ENCODE measurements at places on chromosomes 6 and 20.
A peak's percentile ranks its signal among the peaks of the same experiment; 100 is the strongest.

DNA sequence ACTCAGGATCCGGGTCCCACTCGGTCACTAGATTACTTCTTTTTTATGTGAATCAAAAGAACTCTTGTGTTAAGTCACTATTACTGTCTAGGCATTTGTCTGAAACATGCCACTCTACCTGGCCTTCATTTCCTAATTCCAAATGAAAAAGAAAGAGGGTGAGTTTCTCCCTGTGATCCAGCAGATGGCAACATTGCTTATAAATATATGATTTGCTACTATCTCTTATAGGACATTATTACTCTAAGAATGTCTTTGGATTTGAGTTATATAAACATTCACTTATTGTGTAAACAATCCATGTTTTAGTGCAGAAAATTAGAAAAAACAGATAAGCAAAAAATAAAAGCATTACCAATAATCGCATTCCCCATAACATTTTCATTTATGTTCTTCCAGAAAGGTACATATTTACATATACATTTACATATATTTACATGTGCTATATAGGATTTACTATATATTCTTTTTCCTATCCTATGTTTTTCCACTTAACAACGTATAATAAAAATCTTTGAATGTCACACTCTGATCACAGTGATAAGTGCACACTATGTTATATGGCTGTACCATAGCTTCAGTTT lies 66.9 kb downstream of the FAXC start:
- peak; percentile 21 for DNase-seq

DNA sequence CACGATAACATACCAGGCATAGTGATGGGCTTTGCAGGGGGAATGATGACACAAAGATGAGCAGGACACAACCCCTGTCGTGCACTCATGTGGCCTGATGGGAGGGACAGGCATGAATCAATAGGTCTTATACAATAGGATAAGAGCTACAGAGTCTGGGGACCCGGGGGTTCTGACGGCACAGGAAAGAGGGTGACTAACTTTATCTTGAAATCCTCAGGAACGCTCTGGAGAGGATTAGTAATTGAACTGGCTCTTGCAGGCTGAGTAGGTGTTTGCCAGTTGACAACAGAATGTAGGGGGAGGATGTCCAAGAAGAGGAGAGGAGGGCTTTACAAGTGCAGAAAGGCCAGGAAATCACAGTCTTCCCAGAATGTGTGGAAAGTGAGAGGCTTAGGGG lies 219.9 kb upstream of the ECI2 start:
- DNase-seq = peak; percentile 59

DNA sequence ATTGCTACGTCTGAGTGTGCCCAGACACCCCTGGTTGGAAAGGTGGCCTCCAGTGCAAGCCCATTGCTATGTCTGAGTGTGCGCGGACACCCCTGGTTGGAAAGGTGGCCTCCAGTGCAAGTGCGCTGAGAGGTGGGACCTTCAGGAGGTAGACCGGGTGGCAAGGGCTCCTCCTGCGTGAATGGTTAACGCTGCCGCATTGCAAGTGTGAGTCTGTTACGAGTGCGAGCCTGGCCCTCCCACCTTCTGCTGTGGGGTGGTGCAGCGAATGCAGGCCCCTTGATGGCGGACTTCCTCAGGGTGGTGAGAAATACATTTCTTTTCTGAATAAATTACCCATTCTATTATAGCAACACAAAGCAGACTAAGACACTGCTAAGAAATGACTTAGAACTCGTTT lies 208.8 kb downstream of the DLL1 start:
- DNase-seq = no peak

DNA sequence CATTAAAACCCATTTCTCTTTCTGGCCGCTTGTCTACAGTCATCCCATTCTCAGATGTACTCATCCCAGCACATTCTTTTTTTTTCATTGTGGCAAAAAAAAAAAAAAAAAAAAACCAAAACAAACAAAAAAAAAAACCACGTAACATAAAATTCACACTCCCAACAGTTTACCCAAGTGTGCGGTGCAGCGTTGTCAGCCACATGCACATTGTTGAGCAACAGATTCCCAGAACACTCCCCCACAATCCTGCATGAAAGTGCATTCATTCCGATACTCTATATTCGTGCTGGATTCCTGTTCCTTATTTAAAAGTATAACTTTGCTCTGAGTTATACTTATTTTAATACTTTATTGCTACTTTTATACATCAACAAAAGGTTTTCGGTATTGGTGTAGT lies 96.0 kb downstream of the SASH1 start:
- no peak for DNase-seq

DNA sequence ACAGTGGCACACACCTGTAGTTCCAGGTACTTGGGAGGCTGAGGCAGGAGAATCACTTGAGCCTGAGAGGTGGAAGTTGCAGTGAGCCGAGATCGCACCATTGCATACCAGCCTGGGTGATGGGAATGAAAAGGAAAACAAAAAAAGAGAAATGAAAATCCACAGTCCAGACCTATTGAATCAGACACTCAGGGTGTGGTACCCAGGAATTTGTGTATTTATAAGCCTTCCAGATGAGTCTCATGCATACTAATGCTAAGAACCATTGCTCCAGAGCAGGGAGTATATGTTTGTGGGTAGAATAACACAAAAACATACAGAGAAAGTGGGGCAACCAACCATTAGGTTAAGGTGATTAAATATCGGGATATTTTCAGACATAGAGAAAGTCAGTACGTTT lies 36.1 kb upstream of the PLCB4 start:
- DNase-seq = no peak

- no peak for DNase-seq
Measured at GRCh38 chr6:168368066-168368820, 48.7 kb upstream of the DACT2 start.

- DNase-seq = no peak
Measured at GRCh38 chr6:63526931-63527330, 45.3 kb upstream of the LOC128125822 start.

DNA sequence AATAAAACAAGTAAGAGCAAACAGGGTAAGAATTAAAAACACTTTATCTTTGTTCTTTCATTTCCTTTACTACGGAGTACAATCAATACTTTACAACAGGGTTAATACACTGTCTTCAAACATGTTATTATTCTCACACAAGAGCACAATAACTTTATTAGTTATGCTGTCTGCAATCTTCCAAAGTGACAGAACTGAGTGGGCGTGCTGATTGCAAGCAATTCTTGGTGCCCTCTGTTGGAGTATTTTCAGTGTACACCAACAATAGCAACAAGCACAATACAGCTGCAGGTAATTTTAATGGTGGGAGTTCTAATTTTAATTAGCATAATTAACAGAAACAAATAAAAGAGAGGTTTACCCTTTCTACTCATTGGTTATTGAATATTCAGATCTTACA lies 33.9 kb upstream of the PTPRK start:
- no peak for DNase-seq

- DNase-seq = peak; percentile 27
Measured at GRCh38 chr6:16651871-16652270, 109.4 kb downstream of the ATXN1 start.

DNA sequence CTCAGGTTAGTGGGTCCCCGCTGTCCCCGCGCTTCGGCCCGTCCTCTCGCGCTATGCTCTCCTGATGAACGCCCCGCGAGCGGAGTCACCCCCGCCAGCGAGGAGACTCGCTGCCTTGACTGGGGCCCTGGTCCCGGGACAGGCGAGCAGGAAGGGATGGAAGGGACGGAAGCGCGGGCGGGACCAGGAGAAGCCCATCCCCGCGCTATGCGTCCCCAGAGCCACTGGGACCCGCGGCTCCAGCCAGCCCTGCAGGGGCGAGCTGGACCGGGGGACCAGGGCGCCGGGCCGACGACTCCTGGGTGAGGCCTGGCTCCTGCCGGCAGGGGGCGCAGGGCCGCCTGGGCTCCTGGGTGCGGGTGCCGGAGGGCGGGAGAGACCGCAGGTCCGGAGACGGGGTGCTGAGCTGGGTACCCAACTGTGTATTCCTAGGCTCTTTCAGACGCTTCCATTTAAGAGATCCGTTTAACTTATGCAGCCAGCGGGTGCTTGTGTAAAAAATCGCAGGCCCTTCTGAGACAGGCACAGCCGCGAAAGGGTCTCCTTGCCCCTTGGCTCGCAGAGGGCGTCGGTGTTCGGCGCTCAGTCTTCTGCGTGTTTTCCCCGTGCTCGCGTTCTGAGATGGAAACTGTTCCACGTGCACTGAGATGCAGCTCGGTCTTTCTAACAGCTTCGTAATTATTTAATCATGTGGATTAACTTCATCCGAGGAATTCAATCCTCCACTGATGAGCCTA lies 580 bp upstream of the SYCP2 start:
- peak; percentile 92 for DNase-seq

- DNase-seq = no peak
Measured at GRCh38 chr6:111411978-111412566, 70.9 kb downstream of the REV3L start.

DNA sequence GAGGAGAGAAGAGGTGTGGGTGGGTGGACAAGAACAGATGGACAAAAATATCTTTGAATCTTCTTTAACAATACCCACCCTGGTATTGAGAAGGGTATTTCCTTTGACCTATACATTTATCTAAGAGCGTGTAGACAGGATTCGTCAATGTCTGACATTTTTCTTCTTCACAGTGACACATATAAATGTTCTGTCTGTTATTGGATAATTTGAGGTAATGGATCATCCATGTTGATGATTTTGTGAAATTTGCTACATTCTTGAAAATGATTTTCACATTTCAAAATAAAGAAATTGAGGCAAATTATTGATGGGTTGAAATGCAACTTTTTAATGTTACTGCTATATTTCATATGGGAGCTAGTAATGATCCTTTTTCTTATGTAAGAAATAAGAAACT lies 770.7 kb upstream of the EPHA7 start:
- DNase-seq = no peak

DNA sequence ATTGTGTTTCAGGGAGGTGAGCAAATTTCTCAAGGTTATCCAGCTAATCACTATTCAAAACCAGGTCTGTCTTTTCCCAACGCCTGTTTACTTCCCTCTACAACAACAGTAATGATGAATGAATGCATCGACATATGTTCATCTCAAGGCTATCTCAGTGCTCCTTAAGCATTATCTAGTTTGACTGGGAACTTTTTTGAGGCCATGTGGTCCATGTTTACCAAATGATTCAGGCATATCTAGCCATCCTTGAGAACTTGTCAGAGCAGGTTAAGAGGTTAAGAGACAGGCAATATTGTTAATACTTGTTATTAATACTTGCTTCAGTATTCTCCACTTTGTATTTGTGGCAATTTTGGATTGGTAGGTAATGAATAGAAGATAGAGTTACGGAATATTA lies 1038.4 kb upstream of the FLRT3 start:
- DNase-seq = peak; percentile 10

GRCh38 chr6:168871642-168872315 lies 381.9 kb downstream of the THBS2 start:
- DNase-seq = no peak

DNA sequence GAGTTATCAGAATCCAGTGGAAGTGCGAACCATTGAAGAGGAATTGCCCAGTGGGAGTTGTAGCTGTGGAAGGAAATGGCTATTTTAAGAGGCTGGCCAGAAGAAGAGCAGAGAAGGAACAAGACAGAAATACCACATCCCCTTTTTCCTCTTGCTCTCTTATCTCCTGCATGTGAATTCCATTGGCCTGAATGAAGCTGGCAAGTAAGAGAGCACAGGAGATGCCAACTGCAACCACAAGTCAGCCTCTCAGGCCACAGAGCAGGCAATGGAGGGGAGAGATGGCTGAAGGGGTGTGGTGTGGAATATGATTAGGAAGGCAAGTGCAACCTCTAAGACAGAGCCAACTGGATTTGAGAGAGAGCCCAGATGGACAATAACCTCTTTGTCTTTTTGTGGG lies 362.7 kb upstream of the IMPG1 start:
- no peak for DNase-seq

DNA sequence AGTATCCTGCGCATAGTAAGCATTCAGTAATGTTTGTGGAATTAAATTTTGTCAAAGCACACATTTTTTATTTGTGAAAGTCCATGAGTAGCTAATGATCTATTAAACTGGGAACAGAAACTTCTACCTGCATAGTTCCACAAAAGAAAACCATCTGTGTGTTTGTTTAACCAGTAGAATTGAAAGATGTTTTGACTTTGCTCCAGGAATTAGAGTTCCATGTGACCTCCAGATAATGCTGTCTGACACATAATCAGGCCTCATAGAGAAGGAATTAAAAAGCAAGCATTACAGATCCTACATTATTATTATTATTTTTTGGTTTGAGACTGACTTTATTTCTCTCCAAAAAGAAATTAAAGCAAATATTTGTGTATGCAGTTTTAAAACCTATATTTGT lies 126.5 kb downstream of the PACRG start:
- DNase-seq = no peak

DNA sequence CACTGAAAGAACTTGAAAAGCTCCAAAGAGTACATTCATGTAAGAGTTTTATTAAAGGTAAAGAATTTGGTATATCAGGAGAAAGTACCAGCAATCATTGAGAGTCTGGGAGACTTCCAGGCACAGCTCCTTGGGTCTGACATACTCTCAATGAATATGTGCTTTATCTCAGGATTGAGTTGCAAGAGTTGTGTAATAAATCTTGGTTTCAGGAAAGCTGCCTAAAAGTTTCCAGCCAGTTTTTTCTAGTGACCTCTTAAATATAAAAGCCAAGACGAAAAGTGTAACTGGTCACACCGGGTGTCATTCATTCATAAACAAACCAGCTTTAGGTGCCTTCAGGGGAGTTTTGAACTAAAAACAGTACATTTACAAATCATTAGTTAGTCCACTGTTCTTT lies 21.6 kb upstream of the GJA1 start:
- DNase-seq = no peak

DNA sequence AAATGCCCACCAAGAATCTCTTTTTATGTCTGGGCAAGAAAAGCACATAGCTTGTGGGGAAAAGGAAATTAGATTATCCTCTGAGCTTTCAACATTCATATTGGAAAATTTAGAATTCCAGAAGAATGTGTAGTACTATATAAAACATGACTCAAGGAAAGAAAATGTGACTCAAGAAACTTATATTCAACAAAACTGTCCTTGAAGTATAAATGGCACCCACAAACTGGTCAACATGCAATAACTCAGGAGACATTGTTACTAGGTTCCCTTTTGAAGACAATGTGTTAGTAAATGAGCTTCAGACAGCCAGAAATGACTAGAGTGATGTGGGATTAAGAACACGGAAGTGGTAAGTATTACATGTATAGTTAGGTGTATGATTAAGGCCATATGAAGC lies 26.1 kb upstream of the TINAG start:
- peak; percentile 10 for DNase-seq

All from RWPE1 (cell line).